ENCODE measurements at places on chromosomes 6 and 20.

DNA sequence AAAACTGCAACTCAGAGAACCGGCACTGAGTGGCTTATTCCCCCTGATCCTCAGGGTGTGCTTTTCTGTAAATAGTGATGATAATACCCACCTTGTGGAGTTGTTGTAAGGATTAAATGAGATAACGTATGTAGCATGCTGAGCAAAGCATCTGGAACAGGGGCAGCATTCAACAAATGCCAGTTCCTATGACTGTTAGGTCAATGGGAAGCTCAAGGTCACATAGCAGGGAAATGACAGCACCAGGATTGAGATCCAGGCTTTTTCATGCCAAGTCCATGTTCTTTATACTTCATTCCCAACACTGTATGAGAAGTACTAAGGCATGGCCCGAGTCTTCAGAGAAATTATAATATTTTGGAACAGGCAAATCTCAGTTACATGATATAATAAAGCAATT is 5.1 kb downstream of the RCAN2 start:
- no peak for DNase-seq

- DNase-seq = no peak
Observed at GRCh38 chr6:42783876-42784642, 2.2 kb downstream of the BICRAL start.

DNA sequence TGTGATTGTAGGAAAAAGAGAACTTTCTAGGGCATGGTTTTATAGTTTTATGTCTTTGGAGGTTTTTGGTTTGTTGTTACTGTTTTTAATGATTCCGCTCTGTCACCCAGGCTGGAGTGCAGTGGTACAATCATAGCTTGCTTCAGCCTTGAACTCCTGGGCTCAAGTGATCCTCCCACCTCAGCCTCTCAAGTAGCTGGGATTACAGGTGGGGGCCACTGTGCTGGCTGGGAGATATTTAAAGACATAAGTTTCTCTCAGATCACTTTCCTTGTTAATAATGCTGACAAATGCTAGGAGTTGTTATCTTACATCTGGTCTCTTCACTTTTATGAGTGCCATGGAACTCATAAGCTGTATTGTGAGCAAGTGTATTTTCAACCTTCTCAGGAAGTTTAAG is 116.3 kb downstream of the SCAF8 start:
- no peak for DNase-seq

GRCh38 chr6:30122515-30122914 is 9.6 kb upstream of the TRIM31 start:
- DNase-seq = no peak

GRCh38 chr20:14259689-14260088 is 77.7 kb downstream of the FLRT3 start:
- DNase-seq = no peak

GRCh38 chr6:15249371-15250019 is 3.6 kb downstream of the JARID2 start:
- no peak for DNase-seq

GRCh38 chr6:13407709-13408695 is 79.4 kb downstream of the GFOD1 start:
- DNase-seq = no peak

GRCh38 chr6:154341871-154342270 is 14.7 kb downstream of the IPCEF1 start:
- no peak for DNase-seq
